ENCODE measurements at places on chromosomes 4 and X. TPM values are rescaled to one million over a fixed set of nuclear protein-coding genes. Genes with fewer than 3 reads are reported as not detected.
A peak's percentile ranks its signal among the peaks of the same experiment; 100 is the strongest.

DNA sequence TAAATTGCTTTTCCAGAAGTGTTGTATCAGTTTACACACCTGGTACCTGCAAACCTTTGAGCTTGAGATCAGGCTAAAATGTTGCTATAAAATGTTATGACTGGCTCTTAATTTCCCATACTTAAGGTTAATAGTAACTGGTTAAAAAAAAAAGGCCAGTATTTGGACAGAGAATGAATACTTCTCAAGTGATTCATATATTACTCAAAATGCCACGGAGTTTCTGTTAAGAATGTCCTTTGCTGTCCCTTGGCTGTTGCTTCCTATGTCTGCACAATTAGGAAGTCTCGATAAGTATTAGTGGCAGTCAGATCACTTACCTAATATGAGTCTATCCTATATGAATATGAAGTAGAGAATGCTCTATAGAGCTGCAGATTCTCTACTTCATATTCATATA is 232.2 kb upstream of the IGFBP7 start:
- no peak overlapping the region for H3K27ac ChIP-seq
- DNase-seq: peak; percentile 81
- peaks cover 24% of the 10 kb centered on the region for H3K4me1 ChIP-seq
- no peaks in the 10 kb centered on the region for H3K36me3 ChIP-seq
- H3K4me3 ChIP-seq: no peak overlapping the region

GRCh38 chr4:112185334-112185733 is 40.1 kb downstream of the FAM241A start:
- H3K4me3 ChIP-seq: no peak overlapping the region
- no peaks in the 10 kb centered on the region for H3K36me3 ChIP-seq
- no peaks in the 10 kb centered on the region for H3K27me3 ChIP-seq
- no peak for DNase-seq

- H3K27me3 ChIP-seq: no peaks in the 10 kb centered on the region
- no peaks in the 10 kb centered on the region for H3K36me3 ChIP-seq
- peak; percentile 34 for DNase-seq
- H3K4me3 ChIP-seq: no peak overlapping the region
- H3K4me1 ChIP-seq: peaks cover 33% of the 10 kb centered on the region
Measured at GRCh38 chr4:26239801-26240200, 81.0 kb upstream of the RBPJ start.

DNA sequence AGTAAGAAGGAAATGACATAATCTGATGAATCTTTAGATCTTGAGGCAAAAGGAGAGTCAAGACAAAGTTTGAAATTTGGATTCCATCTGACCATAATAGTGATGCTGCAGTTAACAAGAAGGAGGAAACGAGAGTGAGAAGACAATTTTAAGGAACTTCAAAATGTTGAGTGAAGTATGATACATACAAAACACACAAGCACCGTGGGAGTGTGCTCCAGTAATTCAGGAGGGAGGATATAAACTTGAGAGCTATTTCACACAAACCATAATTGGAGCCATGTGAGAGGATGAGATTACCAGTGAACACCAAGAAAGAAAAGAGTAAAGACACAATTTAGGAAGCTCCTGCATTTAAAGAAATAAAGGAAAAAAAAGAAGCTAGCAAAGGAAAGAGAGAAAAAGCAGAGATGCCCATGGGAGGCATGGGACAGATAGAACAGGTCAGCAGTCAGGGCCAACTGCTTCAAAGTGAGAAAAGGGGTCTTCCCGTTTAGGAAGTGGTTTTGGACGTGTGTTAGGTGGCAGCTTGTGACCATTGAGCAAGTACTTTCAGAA is 150.7 kb upstream of the SLC7A11 start:
- no peak overlapping the region for H3K4me3 ChIP-seq
- no peaks in the 10 kb centered on the region for H3K4me1 ChIP-seq
- no peak for DNase-seq
- no peaks in the 10 kb centered on the region for H3K27me3 ChIP-seq

DNA sequence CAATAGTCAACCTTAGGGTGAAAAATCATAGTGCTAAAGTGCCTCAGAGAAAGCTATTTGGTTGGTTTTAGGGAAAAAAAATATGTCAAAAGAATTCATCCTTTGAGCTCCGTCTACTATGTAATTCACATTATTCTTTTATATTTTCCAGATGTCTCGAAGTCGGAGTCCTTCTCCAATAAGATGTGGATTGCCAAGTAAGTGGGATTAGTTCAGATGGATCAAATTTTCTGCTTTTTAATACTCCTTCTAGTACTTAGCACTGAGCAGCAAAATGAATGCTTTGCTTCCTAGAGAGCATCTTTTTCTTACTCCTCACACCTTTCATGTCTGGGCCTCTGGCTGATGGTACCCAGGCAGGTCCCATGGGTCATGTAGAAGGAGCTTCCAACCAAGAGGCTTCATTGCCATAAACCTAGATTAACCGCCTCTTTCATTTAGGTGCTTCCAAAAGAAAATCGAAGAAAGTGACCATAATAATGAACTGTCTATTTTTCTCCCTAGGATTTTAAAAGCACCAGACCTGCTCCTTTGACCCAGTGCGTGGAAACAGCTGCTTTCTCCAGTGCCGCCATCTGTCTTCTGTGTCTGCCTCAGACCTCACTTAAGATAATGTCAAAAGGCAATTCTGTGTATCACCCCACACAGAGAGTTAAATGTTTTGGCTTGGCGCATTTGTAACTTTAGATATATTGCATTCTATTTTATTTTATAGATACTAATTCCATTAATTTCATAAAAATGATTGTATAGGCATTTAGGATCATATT is 43.5 kb downstream of the SPATA18 start:
- no peak overlapping the region for H3K27ac ChIP-seq
- no peaks in the 10 kb centered on the region for H3K27me3 ChIP-seq
- H3K36me3 ChIP-seq: no peaks in the 10 kb centered on the region
- DNase-seq: no peak

- no peaks in the 10 kb centered on the region for H3K36me3 ChIP-seq
- no peak overlapping the region for H3K4me3 ChIP-seq
- no peaks in the 10 kb centered on the region for H3K4me1 ChIP-seq
- no peak overlapping the region for H3K27ac ChIP-seq
- no peak for DNase-seq
Measured at GRCh38 chr4:3463556-3464348, 646 bp downstream of the DOK7 start.

DNA sequence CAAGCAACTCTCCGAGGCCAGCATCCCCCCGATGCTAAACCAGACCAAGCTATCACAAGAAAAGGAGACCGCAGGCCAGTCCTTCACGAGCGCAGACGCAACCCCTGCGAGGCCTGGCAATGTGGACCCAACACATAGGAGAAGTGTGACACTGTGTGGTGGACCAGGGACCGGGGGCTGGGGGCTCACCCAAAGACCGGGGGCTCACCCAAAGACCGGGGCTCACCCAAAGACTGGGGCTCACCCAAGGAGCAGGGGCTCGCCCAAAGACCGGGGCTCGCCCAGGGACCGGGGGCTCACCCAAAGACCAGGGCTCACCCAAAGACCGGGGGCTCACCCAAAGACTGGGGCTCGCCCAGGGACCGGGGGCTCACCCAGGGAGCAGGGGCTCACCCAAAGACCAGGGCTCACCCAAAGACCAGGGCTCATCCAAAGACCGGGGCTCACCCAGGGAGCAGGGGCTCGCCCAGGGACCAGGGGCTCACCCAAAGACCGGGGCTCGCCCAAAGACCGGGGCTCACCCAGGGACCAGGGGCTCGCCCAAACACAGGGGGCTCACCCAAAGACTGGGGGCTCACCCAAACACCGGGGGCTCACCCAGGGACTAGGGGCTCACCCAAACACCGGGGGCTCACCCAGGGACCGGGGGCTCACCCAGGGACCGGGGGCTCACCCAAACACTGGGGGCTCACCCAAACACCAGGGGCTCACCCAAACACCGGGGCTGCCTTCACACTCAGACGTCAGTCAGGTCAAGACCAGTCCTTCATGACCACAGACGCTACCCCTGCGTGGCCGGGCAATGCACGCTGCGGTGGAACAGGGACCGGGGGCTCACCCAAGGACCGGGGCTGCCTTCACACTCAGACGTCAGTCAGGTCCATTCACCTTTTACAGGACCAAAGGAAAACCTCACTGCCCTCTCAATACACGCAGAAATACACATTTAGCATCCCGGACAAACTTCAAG is 32.9 kb downstream of the PPP2R3B start:
- H3K4me3 ChIP-seq: no peak overlapping the region
- H3K27me3 ChIP-seq: no peaks in the 10 kb centered on the region
- H3K27ac ChIP-seq: no peak overlapping the region
- H3K36me3 ChIP-seq: no peaks in the 10 kb centered on the region
- DNase-seq: no peak

GRCh38 chr4:41219421-41219950 is 5.1 kb upstream of the APBB2 start:
- peaks cover 5% of the 10 kb centered on the region for H3K4me1 ChIP-seq
- no peak overlapping the region for H3K4me3 ChIP-seq
- no peaks in the 10 kb centered on the region for H3K36me3 ChIP-seq
- H3K27ac ChIP-seq: no peak overlapping the region

Gene SOD3
- total RNA-seq: 3.8 TPM
